ENCODE measurements at places on chromosomes 12 and 14.

- DNase-seq = no peak
Observed at GRCh38 chr14:103190741-103191140, 67.5 kb downstream of the TNFAIP2 start.

DNA sequence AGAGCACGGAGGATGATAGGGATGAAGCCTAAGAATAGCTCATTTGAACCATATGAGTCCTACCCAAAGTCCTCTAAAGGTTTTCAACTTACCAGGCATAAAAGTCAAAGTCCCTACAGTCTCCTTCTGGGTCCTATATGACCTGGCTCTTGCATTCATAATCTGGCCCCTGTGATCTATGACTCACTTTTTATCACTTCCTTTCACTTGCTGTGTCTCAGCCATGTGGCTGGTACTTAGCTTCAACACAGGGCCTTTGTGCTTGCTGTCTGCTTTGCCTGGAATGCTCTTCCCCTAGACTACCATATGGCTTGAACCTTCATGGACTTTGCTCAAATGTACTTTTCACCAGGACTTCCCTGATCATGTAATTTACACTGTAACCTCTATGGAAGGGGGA, 137.6 kb upstream of the TMTC1 start:
- DNase-seq = no peak

GRCh38 chr14:99853206-99853605, 60.0 kb downstream of the EML1 start:
- DNase-seq = no peak

GRCh38 chr14:95190857-95191256, 33.5 kb upstream of the DICER1 start:
- no peak for DNase-seq

- DNase-seq = no peak
Observed at GRCh38 chr14:81311778-81312177, 88.3 kb downstream of the STON2 start.

DNA sequence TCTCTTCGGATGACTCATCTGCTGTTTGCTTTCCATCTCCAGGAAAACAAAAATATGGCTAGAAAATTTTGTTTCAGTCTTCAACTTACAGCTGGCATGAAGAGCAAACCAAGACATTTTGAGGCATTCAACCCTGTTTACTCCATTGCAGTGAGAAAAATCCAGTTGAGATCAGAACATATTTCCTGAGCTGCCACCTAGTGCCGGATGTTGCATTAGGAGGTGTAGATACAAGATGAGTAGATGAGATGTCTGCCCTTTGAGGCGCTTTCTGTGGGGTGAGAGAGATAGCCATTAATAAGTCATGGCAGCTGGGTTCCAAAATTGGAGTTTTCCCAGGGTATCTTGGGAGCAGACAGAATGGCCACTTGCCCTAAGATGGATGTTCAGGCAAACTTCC, 171.1 kb downstream of the PRKCH start:
- no peak for DNase-seq

GRCh38 chr12:25887367-25887766, 71.1 kb upstream of the RASSF8 start:
- DNase-seq = no peak

DNA sequence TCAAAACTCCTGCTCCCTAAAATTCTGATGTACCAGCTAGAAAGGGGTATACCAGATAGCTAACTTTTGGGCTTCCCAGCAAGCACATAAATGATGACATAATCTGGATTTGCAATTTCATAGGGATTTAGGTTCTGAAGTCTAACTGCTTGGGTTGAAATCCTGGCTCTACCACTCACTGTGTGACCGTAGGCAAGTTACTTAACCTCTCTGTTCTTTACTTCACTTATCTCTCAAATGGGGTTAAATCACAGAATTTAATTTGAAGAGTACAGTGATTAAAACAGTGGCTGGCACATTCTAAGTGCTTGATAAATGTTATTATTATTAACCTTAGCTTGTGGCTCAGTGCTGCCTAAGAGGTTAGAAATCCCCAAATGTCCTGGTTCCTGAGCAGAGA, 49.1 kb upstream of the NUAK1 start:
- DNase-seq = no peak

- no peak for DNase-seq
Observed at GRCh38 chr12:40225337-40225983, 663 bp downstream of the LRRK2 start.

DNA sequence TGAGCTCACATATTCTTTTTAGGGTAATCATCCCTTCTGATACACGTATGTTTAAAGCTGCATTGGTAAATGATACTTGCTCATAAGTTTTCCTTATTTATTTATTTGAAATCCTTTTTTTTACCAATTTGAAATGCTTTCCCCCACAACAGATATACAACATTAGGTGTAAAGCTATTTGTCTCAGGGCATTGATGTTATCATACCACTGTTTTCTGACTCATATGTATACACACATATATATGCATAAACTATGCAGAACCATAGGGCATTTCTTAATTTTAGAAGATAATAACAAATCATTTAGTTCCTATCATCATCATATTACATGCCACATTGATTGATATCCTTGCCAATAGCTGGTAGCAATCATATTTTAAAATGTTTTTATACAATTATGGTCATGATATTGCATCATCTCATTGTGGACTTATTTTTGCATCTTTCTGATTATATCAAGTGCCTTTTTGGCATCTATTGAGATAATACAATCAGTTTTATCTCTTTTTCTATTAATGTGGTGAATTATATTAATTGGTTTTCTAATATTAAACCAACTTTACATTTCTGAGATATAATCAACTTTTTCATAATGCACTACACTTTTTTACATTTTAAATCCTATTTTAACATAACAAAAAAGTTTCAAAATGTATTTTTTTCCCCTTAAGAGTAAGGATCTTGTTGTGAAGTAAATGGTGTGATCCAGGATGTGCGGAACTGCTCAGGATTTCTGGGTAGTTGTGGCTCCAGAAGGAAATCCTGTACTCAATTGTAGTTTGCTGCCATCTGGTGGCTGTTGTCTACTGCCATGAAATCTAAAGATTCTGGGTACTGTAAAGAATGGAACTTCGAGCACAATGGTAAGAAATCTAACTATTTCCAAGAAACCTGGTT, 16.7 kb downstream of the OR9K2 start:
- peak; percentile 54 for DNase-seq

DNA sequence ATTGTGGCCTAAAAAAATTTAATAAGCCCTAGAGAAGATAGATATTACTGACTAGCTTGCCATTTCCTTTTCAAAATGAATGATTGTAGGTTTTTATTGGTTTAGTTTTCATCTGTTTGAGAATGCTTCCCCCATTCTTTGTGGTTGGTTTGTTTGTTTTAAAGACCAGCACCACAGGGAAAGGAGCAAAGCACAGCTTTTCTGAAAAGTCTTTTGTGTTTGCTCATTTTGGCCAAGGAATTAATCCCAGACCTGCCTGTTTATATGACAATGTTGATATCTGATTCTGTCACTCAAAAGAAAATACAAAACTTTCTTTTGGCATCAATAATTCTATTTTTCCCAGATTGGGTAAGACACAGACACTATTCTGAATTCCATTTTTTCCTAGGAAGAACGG, 312.5 kb upstream of the FLRT2 start:
- DNase-seq = no peak

GRCh38 chr12:29025937-29026336, 123.1 kb upstream of the FAR2 start:
- no peak for DNase-seq

- no peak for DNase-seq
Observed at GRCh38 chr12:131346555-131347344, 364.1 kb upstream of the SFSWAP start.

GRCh38 chr12:91017511-91018263, 12.9 kb upstream of the EPYC start:
- DNase-seq = no peak

DNA sequence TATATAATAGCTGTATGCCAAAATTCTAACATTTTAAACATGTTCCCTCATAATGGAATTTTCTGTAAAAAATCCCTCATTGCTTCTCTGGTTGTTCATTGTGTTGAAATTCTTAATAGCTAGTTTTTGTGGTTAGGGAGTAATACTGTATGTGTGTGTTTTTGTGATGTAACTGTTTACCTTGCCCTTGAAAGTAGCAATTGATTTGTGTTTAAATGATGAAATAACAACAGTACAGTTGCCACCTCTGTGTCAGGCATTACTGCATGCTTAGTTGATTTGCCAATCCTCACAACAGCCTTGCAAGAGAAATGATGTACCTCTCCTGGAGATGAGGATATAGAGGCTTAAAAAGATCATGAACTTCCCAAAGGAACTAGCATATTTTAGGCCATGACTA, 94.9 kb downstream of the DAAM1 start:
- DNase-seq = no peak

DNA sequence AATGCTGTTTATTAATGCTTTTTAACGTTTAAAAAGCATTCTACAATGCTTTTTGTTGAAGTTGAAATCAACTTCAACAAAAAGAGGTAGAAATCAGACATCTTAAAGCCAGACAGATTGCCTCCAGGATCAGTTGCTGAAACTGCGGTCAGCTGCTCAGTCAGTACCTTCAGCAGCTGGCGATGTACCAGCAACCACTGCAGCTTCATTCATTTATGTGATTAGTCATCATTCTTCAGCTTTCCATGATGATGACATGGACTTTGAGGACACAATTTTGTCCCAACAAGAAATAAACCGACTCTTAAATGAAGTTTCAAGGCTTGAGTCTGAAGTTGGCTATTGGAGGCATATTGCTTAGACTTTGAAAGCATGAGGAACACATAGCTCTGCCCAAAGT, 31.5 kb upstream of the NUAK1 start:
- no peak for DNase-seq

DNA sequence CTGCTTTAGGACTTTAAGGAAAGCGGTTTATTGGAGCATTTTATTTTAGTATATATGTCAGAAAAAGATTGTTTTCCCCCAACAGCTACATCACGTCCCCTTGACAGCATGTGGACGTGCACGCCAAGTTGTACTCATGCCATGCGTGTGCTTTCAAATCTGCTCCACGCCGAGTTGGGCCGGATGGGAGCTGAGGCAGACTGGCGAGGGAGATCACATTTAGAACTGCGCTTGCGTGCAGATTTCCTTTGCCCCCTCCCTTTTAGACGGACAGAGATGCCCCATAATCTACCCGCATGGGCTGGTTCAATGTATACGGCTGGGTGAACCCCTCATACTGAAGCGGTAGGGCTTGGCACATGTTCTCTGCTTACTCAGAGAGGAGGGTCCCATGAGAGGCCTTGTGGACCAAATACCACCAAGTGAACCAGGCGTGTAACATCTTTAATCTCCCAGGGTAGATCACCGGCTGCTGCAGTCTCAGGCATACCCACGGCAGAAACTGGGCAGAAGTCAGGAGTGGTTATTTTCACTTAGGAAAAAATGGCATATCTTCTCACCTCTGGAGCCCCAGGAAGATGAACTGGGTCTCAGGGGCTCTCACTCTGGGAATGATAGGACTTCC, 92.1 kb downstream of the ESR2 start:
- DNase-seq = no peak

GRCh38 chr12:1318327-1319031, 275.9 kb downstream of the FBXL14 start:
- no peak for DNase-seq

DNA sequence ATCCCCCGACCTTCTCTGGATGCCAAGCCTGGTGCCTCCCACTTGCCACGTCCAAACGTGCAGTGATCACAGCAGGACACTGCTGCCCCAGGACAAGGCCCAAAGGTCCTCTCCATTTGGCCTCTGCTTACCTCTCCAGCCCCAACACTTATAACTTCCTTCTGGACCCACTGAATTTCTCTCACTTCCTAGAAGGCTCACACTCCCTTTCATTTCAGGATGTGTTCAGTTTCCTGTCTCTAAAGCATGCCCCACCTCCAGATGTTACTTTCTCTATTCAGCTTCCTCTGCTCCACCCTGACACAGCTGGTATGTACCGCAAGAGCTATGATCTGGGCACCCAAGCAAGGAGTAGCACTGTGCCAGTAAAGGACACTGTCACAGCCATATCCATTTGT, 33.0 kb downstream of the CDKL1 start:
- peak; percentile 92 for DNase-seq

GRCh38 chr12:49962861-49963765, 1.4 kb downstream of the AQP5 start:
- DNase-seq = no peak

DNA sequence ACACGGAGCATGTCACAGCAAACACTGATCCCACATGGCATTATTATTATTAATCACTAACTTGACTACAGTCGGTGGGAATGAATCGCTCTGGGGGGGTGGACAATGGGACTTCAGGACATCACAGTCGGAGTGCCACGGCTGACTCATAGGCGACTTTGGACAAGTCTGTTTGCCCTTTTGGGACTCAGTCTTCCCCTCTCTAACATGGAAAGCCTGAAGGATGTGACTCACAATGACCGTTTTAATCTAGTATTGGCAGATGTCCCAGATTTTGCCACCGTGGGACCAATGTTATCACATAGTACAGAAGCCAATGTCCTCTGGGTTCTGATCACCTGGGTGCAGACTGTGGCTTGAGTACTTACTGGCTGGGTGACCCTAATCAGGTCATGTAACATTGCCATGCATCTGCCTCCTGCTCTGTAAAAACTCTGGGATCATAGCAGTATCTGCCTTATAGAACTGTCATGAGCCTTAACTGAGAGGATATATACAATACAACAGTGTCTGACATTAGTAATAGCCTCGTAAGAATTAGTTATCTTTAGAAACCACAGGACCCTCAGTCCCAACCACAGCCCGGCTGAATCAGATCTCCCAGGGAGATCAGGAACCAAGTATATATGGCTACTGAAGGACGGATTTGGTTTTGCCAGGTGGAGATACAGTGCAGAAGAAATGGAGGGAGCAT, 362.6 kb downstream of the BCL11B start:
- DNase-seq = no peak

GRCh38 chr14:33592297-33592696, 358.6 kb downstream of the EGLN3 start:
- no peak for DNase-seq

GRCh38 chr14:37197421-37198272, at the start of gene MIPOL1:
TSS of gene MIPOL1 (plus strand) at chr14:37197937. CDS start at chr14:37247889, 49,952 bp downstream.
- no peak for DNase-seq

DNA sequence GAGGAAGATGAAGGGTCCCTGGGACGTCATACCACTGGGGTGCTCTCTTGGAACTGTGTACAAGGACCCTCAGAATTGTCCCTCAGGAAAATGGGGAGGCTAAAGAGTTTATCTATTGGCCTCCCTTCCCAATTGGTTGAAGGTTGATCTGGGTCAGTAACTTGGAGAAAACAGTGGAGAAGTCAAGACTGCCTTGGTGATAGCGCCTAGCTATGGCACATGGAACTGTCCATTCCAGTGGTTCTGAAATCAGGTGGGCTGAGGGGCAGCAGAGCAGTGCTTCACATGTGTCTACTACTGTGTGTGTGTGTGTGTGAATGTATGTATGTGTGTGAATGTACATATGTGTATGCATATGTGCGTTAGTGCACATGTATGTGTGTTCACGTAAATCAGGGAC, 316.1 kb downstream of the AACS start:
- DNase-seq = no peak

GRCh38 chr14:71961972-71962371, 29.7 kb downstream of the RGS6 start:
- no peak for DNase-seq
